G401 (cell line): ENCODE measurements at places on chromosomes 3 and 15. TPM values are rescaled to one million over a fixed set of nuclear protein-coding genes. Genes with fewer than 3 reads are reported as not detected.

Gene PLSCR2
- not detected in 2 replicates for total RNA-seq

Gene ATP10A
- 9.2 and 14.1 TPM in 2 replicates for total RNA-seq

DNA sequence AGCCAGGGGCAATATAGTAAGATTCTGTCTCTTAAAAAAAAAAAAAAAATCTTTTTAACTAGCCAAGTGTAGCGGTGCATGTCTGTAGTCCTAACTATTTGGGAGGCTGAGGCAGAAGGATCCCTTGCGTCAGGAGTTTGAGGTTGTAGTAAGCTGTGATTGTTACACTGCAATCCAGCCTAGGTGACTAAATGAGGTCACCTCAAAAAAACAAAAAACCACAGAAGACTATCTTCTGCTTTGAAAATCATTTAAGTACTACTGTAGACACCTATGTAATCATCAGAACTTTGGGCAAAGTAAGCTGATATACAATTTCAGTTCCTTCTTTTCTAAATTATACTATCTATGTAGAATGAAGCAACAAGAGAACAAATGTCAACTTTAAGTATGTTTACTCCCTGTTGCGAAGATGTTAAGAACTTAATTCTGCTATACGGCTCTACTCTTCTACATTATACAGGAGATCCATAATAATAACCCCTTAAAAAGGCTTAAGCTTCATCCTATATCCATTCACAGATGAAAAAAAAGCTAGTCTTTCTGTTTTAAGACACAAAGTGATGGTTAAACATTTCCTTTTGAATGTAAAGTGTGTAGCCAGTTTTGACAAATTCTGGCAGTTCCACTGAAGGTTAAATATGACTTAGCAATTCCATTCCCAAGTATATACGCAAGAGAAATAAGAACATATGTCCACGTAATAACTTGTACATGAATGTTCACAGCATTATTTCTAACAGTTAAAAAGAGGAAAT lies 15.2 kb downstream of the DAZL start:
- no peak for DNase-seq

DNA sequence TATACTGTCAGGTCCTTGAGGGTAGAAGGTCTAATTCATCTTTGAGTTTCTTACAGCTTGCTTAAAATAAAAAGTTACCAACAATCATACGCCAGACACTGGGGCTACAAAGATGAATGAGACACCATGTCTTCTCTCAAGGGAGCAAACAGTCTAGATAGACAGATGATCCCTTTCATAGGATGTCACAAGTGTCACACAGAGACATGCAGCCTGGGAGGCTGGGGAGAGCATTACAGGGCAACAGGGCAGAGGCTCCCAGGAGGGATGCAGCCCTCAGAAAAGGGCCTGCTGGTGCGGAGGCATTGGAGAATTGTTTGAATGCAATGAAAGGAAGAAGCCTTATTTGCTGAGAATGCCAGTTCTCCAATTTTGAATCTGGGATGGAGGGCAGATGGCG lies 39.0 kb downstream of the DRD3 start:
- DNase-seq = no peak

GRCh38 chr3:19644405-19644804 lies 289.6 kb downstream of the EFHB start:
- DNase-seq = no peak

Gene FBXO40
- not detected in 2 replicates for total RNA-seq

Gene ADCY5
- total RNA-seq = 0.07 and 5.5 TPM in 2 replicates

Gene TM6SF1
- not detected in 2 replicates for total RNA-seq

- DNase-seq = peak; percentile 68
These were observed 119.8 kb downstream of the ADCY5 start for GRCh38 chr3:123328851-123329635.

GRCh38 chr3:186098740-186099139 lies 10.1 kb downstream of the ETV5 start:
- no peak for DNase-seq

Gene PARP15
- not detected in 2 replicates for total RNA-seq
